ENCODE measurements at places on chromosomes 5 and 9.

GRCh38 chr9:19464764-19465585, 56.2 kb downstream of the ACER2 start:
- peak; percentile 74 for DNase-seq

DNA sequence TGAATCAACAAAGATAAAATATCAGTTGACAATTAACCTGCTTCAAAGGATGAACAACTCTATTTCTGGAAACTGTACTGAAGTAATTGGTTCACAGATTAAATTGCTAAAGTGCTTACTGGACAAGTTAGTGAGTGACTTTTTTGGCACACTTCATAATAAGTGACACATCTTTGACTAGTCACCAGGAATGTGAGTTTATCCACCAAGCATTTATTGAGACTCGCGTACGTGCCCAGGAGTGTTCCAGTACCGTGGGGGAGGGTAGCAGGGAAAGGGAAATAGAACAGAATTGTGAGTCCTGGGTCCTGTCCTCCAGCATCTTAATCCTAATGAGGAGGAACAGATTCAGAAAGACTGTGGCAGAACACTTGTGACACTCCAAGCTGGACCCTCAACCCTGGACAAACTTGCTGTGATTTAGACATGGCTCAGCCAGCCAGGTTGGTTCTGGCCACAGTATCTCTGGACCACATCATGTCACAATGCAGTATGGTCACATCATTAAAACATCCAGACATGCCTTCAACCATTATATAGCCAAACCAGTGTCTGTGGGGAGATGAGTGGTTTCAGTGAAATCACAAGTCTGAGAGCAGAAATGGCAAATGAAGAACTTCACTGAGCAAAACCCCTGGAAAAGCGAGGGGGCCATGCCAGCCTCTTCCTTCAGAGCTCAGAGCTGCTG, 623.1 kb downstream of the BNC2 start:
- no peak for DNase-seq

GRCh38 chr9:38246833-38247232, 145.7 kb upstream of the ALDH1B1 start:
- DNase-seq, result no peak

DNA sequence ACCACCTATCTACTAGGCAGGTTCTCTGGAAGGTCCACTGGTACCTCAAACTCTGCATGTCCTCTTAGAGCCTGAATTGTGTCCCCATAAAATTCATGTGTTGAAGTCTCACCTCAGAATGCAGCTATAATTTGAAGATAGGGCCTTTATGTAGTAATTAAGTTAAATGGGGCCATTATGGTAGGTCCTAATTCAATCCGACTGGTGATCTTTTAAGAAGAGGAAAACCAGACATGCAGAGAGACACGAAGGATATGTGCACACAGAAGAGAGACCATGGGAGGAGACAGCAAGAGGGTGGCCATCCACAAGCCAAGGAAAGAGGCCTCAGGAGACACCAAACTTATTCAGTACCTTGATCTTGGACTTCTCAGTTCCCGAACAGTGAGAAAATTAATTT, 345.4 kb downstream of the ENC1 start:
- DNase-seq, result no peak

DNA sequence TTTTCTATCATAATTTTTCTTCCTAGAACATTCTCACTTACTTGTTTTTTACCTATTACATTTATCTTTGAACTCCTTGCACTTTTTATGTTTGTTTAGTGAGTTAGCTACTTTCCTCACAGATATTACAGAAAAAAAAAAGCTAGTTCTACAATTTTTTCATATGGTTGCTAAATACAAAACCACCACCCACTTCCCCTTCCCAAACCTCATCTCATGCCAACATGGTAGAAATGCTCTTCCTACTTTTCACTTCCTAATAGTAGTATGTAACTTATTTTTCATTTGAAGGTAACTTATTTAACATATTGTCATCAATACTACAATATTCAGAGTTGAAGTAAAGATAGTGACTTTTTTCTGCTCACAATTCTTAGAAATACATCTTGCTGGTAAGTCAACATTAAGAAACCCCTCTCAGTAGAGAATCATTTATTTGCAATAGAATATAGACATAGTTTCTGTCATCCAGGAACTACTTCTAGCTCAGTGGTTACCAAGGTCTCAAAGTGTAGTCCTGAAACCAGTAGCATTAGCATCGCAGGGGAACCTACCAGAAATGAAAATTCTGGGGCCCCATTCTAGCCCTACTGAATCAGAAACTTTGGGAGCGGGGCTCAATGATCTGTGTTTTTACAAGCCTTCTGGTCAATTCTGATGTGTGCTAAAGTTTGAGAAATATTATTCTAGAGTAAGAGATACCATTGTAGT, 1124.6 kb downstream of the DTWD2 start:
- no peak for DNase-seq

DNA sequence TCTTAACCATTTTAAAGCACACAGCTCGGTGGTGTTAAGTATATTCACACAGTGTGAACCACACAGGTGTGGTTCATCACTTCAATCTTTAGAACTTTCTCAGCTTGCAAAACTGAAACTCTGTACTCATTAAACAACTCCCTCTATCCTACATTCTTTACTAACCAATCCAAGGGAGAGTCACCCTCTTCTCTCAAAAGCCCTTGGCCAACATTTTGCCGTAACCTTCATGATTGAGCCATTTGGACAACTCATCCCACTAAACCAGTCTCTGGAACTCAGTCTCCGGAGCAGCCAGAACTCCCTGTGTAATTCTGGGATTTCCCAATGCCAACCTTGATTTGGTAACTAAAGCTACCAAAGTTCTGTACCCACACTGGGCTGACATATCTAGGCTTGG, 84.7 kb downstream of the TTC39B start:
- DNase-seq, result no peak

- DNase-seq, result no peak
Observed at GRCh38 chr9:112059145-112059965, 115.7 kb downstream of the SUSD1 start.

DNA sequence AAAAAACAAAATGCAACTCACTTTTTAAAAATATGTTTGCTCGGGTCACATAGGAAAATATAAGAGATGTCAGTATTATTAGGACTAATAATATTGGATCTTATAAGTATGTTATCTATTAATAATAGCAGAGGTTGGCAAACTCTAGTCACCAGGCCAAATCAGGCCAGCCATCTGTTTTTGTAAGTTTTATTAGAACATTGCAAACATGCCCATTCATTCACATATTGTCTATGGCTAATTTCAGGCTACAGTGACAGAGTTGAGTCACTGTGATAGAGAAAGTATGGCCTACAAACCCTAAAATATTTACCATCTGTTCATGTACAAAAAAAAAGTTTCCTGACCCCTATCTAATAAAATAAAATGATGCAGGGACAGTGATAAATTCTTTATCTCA, 97.7 kb upstream of the CDH6 start:
- DNase-seq, result no peak

GRCh38 chr5:1172670-1173404, 28.6 kb upstream of the SLC6A19 start:
- DNase-seq, result peak; percentile 20

DNA sequence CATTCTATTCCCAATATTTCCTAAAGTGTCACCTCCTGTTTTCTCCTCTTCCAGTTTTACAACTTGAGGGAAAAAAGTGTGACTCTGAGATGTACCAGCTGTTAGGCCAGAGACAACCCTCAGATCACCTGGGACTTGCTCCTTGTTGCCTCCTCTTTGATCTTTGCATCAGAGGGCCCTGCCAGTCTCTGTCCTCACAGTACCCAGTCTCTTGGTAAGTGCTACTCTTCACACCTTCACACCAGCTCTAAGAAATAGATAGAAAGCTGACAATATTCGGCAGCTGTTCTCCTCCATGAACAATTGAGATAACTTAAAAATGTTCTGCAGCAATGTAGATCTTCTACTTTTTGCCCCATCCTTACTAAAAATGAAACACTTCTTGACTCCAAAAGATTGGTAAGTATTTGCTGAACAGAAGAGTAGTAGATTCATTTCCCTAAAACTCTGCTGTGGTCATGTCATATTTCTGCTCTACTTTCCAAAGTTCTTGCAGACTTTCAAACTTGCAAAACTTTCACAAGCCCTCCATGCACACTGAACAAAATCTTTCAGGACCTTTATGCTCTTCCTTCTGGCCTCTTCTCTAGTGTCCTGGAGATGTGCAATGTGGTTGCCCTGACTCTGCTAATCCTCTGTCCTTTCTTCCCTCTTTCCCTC, 188.6 kb downstream of the SNX18 start:
- no peak for DNase-seq

DNA sequence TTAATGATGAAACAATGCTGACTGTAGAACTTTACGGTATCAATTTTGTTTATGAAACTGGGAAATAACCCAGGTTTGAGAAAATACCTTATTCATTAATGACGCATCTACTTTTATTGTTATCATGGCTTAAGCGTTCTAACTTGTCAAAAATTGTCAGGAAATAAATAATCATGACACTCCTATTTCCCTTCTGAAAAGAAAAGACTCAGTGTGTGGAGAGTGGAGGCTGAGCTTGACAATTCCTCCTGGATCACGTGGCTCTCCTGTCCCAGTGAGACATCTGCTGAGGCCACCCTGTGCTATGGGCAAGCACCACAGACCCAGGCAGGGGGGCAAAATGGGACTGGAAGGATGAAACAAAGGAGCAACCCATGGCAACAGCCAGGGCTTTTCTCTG, 466.4 kb downstream of the ZNF608 start:
- no peak for DNase-seq

DNA sequence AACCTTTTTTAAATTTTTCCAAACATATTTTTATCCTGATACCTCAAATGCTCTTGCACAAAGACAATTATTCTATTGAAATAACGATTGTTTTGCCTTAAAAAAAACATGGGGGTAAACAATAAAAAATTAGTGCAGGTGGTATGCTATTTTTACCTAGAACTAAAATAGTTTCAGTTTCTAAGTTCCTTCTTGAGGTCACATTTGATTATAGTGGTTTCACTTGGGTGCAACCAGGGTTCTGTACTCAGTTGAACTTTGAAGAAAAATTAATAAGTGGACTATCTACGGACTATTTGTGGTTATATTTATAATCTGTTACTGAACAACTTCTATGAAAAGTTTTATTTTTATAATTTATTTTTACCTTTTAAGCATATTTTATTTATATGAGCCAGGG, 387.1 kb upstream of the IZUMO3 start:
- DNase-seq, result no peak

DNA sequence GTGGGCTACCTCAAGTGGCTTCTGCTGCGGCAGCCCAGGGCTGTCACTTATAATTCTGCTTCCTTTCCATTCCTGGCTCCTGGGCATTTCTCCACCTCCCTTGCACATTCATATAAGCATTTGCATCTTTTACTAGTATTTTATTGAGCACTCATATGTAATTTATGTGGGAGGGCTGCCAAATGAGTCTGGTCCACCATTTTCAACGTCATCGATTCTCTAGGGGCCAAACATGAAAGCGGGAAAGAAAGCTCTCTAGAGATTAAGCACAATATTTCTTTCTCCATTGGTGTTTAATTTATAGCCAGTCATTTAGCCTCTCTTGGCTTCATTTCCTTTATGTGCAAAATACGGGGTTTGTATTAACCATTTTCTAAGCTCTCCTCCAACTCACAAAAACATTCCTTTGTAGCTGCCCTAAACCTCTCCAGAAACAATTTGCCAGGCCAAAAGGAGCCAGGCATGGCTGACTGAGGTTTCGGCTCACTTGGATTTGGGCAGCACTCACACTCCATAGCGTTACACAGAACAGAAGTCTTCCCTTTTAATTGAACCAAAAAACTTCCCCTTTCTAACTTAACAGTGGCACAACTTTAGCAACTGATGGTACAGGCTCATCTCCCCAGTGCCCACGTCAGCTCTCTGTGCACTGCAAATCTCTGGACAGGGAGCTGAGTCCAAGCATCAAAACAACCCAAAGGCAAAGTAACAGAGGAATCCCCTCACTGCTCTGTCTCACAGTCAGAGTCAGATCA, 183.5 kb downstream of the ROR2 start:
- DNase-seq, result no peak

GRCh38 chr9:128026255-128026772, 40.8 kb downstream of the NAIF1 start:
- peak; percentile 95 for DNase-seq

DNA sequence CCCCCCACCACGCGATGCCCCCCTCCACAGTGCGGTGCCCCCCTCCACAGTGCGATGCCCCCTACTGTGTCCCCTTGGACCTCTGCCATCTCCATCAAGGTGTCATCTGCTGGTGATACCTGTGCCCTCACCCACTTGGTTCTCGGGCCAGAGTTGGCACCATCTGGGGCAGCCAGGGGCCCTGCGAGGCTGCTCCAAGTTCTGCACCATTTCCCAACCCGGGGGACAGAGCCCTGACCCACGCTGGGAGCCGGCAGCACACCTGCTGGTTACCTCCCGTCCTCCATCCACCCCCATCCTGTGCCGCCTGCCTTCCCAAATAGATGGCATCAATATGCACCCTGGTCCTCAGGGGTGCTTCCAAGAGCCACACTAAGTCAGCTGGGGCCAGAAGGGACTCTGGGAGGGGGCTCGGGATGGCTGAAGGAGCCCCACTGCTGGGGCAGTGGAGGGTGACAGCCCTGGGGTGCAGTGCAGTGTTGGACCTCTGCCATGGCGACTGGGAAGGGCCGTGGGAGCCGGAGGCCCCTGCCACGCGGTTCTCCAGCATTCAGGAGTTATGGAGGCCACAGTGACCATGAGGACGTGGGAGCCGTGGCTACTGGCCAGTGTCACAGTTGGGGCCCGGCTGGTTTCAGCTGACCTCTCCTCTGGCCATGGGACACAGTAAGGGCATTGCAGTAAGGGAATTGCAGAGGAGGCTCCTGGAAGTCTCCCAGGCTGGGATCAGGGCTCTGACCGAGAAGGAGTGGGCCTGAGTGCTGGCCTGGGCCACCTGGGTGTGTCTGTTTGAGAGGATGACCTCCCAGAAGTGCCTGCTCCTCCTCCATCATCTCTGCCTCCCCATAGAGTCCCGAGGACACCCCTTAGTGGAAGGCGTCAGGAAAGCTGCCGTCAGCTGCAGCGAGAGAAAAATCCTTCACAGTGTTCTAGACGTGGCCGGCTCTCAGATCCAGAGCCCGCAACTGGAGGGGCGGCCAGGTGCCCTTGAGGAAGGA, 44.2 kb upstream of the NOTCH1 start:
- DNase-seq, result no peak

- no peak for DNase-seq
Observed at GRCh38 chr9:2602704-2603116, 18.9 kb upstream of the VLDLR start.

DNA sequence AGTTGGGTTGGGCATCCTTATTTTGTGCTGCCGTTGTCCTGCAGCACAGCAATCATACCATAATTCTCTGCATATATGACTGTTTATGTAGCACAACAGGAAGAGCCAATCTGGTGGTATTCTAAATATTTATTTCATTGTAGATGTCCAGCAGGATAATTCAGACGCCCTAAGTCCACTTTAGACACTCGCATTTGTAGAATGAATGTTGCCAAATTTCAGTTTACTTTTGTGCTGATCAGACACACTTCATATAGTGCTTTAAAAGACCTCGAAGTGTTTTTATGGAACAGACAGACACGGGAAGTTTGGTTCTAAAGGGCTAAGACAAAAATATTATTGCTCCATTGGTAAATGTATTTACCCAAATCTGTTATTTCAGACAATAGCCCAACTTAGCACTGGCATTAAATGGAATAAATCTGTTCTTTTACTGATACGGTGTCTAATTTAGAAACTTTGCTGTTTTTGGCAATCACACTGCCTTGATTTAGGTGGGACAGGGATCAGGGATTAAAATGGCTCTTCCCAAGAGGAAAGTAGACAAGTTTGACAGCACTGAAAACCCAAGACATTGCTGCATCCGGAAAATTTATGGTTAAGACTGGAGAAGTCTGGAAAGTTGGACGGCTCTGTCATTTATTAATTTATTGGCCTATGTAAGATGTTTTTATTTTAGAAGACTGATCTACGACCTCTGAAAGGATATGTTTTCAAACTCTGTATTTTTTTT, 35.3 kb downstream of the PRDM6 start:
- DNase-seq, result no peak

All from CD4-positive, alpha-beta memory T cell (primary cell).